ENCODE measurements at places on chromosomes 2 and 18.
A peak's percentile ranks its signal among the peaks of the same experiment; 100 is the strongest.

DNA sequence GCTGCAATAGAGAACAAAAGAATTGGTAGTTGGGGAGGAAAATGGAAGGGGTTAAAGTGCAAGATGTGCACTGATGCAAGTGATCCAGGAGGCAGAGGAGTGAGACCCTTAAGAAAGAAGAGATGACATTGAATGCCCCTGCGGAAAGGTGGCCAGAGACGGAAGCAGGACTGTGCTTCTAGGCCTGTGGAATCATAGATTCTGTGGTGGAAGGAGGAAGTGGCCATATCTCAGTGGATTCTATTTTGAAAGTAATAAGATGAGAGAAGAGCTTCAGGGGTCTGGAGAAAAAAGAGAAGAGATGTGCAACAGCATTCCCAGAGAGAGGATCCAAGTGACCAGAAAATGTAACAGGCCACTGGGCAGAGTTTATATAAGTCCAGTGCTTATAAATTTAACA lies 18.6 kb upstream of the GYPC start:
- no peak for DNase-seq

GRCh38 chr2:48412443-48413250 lies 117.3 kb upstream of the STON1 start:
- DNase-seq = no peak

GRCh38 chr18:36460324-36460850 lies 162.9 kb downstream of the FHOD3 start:
- no peak for DNase-seq

GRCh38 chr2:162265666-162266459 lies 22.6 kb upstream of the FAP start:
- no peak for DNase-seq

DNA sequence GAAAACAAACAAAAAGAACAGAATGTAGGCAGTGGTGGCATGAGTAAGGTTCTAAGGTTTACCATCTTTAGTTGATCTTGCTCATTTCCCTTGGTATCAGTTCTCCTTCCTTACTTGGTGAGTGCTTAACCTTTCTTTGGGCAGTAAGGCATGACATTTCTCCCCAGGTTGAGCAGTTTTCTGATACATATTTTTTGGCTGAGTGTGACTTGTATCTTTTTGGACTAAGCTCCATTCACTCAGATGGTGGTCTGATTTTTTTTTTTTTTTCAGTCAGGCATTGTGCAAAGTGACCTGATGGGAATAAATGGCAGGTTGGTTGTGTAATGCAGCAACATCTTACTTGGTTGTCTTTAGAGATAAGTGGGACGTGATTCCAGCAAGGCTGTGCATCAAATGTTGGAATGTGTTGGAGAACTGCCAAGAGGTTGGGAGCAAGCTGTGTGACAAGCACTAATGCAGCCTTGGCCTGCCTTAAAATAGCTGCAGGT lies 15.1 kb downstream of the SPTBN1 start:
- DNase-seq = no peak

- no peak for DNase-seq
These were observed 5.4 kb downstream of the SEMA4F start for GRCh38 chr2:74659462-74659861.

DNA sequence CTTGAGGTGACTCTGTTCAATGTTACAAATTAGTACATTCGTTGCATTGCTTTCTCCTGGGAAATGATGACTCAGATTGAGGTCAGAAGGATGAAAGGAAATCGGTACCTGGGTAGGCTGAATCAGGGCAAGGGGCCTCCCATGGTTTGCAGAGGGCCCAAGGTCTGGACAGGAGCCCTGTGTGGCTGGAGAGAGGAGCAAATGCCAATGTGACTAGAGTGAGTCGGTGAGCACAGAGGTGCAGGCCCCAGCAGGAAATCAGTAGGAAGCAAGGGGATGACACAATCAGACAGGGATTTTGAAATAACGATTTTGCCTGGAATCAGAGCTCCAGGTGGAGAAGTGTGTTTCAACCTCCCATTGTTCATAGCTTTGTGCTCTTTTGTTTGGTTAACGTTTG lies 118.9 kb downstream of the CCDC102B start:
- no peak for DNase-seq

DNA sequence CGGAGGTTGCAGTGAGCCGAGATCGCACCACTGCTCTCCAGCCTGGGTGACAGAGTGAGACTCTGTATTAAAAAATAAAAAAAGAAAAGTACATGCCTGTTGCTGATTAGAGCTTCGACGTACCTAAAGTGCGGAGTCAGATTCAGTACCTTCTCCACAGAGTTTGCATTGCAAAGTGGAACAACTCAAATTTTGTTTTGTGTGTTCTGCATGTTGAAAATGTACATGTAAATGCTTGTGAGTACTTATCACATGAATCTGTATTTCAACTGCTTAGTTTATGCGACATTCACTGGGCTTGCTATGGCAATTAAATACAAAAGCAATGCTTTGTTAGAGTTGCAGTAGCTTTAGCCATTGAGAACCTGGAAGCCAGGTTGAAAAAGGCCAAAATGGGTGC lies 36.4 kb downstream of the ACTR2 start:
- no peak for DNase-seq

DNA sequence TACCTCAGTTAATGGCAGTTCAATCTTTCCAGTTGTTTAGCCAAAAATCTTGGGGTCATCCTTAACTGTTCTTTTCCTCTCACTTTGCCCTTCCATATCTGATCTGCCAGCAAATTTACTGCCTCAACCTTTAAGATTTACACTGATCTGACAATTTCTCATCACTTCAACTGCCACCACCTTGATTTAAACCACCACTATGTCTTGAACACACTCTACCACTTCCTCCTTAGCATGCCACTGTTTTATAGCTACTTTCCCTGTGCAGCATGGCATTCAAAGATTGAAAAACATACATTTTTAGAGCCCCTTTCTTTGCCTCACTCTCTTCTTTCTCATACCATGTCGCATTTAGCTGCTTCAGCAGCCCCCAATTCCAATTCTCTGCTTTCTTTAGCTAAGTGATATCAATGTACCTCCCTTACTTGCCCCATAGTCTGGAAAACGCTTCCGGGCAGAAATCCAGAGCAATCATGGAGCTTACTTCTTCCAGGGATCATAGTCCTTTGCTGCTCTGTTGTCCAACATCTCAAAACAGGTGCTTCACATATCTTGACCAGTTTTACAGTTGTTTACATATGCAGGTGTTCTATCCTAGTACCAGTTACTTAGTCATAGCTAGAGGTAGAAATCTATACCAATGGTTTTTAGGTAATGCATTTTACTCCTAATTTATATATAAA lies 10.9 kb downstream of the PGAP1 start:
- no peak for DNase-seq

DNA sequence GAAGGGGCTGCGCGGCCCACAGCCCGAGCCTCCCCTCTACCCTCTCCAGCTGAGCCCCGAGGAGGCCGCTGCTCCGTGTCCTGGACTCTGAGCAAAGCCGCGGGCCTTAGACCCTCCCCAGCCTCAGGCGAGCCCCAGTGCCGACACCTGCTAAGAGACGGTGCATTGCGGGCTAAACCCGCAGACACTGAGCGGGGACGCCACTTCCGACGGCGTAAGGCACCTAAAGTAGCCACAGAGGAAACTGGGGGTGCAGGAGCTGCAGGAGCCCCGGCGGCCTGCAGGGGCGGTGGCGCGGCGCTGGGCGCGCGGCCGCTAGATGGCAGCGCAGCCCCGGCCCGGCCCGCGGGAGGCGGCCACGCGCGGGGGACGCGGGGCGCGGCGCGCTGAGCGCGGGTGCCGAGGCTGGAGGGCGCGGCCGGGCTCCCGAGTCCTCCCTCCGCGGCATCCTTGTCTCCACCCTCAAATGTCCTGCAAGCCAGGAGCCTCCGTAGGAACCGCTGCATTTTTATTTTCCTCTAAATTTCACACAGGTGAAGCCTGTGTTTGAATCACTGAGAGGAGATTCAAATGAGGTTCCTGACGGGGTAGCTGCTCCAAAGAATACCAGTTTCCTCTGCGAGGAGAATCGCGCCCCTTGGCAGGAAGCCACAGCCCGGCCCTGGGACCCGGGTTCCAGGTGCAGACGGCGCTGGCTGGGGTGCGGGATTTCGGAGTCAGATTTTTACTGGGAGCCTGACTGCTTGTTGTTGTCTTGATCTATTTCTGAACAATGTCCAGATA lies 650.5 kb downstream of the GALR1 start:
- peak; percentile 44 for DNase-seq

DNA sequence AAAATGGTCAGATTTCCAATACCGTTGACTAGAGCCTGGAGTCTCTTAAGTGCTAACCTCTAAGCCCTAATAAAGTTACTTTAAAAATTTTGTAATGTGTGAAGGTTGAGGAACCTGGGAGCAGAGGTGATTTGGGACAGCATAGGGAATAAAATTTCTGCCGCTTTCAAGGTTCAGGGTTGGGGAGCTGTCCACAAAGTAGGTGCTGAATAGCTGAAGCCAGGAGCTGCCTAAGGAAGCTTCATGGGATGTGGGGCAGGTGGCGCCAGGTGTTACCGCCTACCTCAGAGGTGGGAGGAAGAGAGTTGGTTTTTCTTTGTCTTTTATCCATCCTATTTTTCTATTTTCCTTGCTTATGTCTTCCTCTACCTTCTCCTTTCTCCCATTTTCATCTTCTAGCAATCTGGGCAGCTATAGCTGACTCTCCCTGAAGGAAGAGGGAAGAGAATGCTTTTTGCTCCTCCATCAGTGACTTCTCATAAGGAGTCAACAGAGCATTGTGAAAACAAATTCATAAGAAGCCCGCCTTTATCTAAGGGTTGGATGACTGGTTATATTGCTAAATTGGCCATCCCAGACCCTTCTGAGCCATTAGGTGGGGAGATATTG lies 178.7 kb downstream of the CLIP4 start:
- DNase-seq = peak; percentile 63

- no peak for DNase-seq
These were observed 249.2 kb upstream of the GCFC2 start for GRCh38 chr2:75959724-75960471.

DNA sequence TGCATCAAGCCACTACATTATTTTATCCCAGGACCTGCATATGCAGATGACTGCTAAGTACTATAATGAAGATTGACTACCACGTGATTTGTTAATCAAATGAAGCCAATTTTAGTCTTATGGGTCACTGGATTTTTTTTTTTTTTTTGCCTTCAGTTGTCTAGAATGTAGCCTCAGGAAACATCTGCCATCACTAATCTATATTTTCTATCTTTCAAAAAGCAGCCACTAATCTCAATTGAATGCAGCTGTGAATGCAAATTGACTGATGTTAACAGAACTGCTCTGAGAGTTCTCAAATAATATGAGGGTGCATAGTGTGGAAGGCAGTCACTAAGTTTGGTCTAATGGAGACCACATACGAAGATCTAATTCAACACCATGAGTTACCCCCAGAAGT lies 106.3 kb downstream of the ABCA12 start:
- DNase-seq = no peak

Data from NT2/D1 (cell line).